ENCODE measurements at places on chromosomes 7 and 10. TPM values are rescaled to one million over a fixed set of nuclear protein-coding genes. Genes with fewer than 3 reads are reported as not detected.
A peak's percentile ranks its signal among the peaks of the same experiment; 100 is the strongest.

- peaks cover 14% of the 10 kb centered on the region for H3K4me1 ChIP-seq
- no peak for DNase-seq
- H3K27ac ChIP-seq = peak overlapping the region; percentile 95
- H3K4me3 ChIP-seq = peak overlapping the region; percentile 92
- no peaks in the 10 kb centered on the region for H3K27me3 ChIP-seq
- peaks cover 15% of the 10 kb centered on the region for H3K36me3 ChIP-seq
These were observed 588 bp downstream of the GET4 start for GRCh38 chr7:876972-877311.

DNA sequence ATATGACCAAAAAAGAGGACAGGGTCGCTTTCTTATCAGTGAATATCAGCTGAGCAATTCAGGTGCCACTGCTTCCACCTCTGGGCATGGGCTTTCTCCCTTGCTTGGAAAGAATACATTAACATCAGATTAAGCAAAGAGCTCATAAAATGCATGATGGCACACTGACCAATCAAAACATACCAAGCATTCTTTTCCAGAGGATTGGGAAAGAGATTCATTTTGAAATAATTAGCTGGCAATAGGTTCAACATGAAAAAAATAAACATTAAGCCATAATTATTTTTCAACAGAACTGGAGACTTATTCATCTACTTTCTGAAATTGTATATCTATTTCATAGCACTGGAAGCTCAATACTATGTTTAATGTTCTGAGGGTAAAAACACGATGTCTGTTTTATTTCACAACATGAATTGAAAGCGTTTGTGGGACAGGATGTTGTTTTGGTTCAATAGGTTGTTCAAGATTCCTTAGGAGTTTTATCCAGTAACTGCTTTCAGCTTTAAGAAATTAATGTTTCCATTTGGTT lies 53.2 kb downstream of the TFAM start:
- H3K36me3 ChIP-seq = no peaks in the 10 kb centered on the region
- no peak overlapping the region for H3K27ac ChIP-seq
- no peak overlapping the region for H3K4me3 ChIP-seq

- no peak for DNase-seq
- no peak overlapping the region for H3K4me3 ChIP-seq
- no peak overlapping the region for H3K27ac ChIP-seq
These were observed 30.3 kb downstream of the C1GALT1 start for GRCh38 chr7:7212612-7213011.

GRID2IP gene
- 0.77 TPM for total RNA-seq

Data from lung (tissue), 17 donors.